ENCODE measurements at places on chromosomes 3 and 15.

DNA sequence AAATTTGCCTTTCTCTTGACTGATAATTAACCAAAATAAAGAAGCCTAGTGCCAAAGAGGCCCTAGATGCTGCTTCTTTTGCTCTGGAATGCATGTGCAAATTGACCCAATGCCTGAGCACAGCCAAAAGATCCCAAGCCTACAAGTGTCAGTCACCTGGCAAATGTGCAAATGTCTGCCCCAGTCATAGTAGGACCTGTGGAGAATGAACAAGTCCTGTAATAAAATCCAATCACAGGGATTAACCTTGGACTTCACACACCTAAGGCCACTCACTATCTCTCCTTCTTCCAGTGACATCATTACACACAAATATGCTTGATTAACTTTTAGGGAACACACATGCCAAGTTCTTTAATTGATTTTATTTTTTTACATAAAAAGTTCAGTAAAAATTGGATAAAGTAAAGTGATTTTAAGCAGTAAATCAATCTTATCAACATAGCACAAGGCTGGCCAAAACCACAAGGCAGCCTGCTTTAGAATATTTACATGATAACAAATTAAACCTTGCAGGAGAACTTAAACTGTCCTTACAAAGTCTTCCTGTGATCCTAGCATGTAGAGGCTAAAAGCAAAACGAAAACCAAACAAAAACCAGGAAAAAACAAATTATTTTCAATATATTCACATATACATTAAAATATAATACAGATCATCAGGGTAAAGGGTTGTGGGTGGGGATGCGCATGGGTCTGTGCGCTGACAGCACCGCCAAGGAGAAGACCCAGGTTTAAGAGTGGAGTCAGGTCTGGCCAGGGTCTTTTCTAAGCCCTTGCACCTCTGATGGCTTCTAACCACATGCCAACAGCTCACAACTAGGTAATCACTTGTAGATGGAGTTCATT is 36.8 kb downstream of the NBEAL2 start:
- no peak for DNase-seq

DNA sequence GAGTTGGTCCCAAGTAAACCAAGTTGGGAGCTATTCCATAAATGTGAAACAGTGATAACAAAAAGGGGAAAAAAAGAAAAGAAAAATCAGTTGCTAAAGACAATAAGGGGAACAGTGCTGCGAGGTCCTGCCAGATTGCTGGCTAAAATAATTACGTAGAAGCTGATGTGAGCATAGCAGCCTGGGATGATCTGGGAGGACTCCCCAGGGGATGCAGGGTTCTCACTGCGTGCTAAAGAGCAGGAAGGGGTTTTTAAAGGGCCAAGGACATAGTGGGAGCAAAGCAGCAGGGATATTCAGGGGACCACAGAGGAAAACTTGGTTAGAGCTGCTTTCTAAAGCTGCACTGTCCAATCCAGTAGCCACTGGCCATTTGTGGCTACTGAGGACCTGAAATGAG is 133.0 kb upstream of the UMPS start:
- no peak for DNase-seq

- DNase-seq = no peak
Measured at GRCh38 chr3:46006238-46007032, 10.8 kb upstream of the FYCO1 start.

DNA sequence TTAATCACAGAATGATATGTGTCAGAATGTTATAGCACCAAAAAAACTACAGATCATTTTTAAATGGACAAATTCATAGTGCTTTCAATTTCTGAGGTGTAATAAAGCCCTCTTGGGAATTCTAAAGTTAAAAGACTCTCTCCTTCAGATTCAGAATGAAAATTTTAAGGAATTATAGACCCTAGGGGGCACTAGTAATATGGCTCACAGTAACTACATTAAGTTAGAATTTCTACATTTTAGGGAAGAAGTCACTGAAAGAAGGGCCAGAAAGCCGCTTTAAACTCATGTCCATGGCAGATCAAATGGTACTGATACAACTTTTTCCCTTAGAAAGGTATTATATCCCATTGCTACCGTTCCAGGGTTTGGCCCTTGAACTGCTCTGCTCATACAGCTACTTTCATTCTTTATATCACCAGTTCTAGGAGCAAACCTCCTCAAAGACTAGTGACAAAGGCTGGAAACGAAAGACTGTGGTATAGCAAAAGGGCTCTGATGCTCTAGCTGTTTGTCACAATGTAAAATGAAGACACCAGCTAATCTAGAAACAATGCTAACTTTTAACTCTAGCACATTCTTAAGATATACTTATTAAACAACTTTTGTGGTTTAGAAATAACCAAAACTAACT is 18.1 kb downstream of the DAZL start:
- DNase-seq = no peak

GRCh38 chr3:77169823-77170222 is 129.9 kb downstream of the ROBO2 start:
- no peak for DNase-seq

GRCh38 chr3:193837347-193837827 is 244.4 kb downstream of the OPA1 start:
- no peak for DNase-seq

All from epithelial cell of proximal tubule (primary cell).